GM06990 (cell line): ENCODE measurements at places on chromosomes 1 and 21.

- peak; percentile 31 for DNase-seq
Observed at GRCh38 chr1:33055210-33056008, 18.7 kb upstream of the AK2 start.

DNA sequence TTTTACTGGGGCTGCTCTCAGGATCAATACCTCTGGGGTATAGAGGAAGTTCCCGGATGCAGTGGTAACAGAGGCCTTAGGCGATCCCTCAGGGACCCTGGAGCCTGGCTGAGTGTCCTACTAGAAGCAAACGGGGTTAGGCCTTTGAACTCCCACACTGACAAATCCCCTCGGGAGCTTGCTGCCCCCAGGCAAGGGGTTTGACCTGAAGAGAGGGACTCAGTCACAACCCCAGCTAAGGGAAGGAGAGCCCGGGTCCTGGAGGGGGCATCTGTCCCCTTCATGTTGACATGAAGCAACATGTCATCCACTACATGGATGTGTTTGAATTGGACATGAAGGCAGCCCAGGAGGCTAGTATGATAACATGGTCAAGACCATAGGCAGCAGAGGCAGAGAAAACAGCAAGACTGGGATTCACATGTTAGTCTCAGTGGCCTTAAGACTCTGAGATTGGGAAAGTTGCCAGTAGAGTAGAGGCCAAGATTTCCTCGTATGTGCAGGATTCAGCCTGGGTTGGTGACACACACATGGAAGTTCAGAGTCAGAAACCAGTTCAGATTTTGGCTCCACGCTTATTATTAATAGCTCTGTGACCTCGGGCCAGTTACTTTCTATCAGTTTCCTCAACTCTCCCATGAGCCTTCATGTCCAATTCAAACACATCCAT is 101.5 kb downstream of the KCNN3 start:
- no peak for DNase-seq

DNA sequence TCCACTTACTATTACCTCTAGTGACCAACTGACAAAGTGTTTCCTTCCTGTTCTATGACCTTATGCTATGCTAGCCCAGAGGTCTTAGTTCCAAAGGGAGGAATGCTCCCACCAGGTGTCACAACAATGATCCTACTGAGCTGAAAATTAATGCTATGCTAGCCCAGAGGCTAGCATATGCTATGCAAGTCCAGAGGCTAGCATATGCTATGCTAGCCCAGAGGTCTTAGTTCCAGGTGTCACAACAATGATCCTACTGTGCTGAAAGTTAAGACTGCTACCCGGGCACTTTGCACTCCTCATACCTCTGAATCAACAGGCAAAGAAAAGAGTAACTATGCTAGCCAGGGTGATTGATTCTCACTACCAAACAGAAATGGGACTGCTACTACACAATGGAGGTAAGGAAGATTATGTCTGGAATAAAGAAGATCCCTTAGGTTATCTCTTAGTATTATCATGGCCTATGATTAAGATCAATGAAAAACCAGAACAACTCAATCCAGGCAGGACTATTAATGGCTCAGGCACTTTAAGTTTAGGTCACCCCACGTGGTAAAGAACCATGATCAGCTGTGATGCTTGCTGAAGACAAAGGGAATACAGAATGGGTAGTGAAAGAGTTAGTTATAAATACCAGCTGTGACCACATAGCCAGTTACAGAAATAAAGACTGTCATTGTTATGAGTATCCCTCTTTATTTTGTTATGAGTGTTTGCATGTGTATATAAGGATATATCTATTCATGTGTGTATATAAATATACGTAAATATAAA is 114.1 kb downstream of the CSMD2 start:
- no peak for DNase-seq

GRCh38 chr21:15014221-15014620 is 50.6 kb downstream of the NRIP1 start:
- no peak for DNase-seq

- DNase-seq, result no peak
Observed at GRCh38 chr1:207076181-207076955, 12.3 kb upstream of the C4BPB start.

DNA sequence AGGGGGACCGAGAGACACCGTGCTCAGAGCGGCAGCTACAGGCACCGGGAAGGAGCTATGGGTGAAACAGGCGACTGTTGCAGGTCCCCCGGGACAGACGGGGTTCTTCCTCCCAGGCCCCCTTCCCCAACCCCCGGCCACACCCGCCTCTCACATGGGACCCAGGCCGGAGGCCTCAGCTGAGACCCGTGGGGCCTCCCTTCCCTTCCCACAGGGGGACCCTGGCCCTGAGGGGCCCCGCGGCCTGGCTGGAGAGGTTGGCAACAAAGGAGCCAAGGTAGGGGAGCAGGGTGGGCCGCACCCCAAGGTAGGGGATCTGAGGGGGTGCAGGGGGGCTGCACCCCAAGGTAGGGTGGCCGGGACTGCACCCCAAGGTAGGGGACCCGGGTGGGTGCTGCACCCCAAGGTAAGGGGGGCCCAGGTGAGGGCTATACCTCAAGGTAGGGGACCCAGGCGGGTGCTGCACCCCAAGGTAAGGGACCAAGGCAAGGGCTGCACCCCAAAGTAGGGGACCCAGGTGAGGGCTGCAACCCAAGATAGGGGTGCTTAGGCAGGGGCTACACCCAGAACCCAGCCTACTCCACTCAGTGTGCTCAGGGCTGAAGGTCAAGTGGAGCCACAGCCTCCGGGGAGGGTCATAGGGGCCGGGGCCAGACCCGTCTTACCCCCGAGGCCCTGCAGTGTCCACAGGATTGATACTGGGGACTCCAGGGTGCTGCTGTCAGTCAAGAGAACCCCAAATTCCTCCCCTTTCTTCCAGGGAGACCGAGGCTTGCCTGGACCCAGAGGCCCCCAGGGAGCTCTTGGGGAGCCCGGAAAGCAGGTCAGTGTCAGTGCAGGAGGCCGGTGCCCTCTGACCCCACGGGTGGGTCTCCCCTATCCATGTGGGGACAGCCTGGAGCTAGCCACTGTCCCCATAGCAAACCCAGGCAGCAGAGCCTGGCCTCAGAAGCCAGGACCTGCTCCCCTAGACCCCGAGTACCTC is 22.7 kb downstream of the COL6A2 start:
- no peak for DNase-seq
